ENCODE measurements at places on chromosomes 3 and 15. TPM values are rescaled to one million over a fixed set of nuclear protein-coding genes. Genes with fewer than 3 reads are reported as not detected.

The ERICH6 gene
- under 0.01 TPM for total RNA-seq

The GOLGA8G gene
- total RNA-seq: not detected

The CCRL2 gene
- total RNA-seq: 0.19 TPM

The GOLGA8T gene
- total RNA-seq: 0.28 TPM

The PLA2G4E gene
- not detected for total RNA-seq

The P2RY14 gene
- total RNA-seq: under 0.01 TPM

The SAMD7 gene
- total RNA-seq: not detected

The SPTBN5 gene
- total RNA-seq: 0.38 TPM

The LMOD3 gene
- total RNA-seq: 0.28 TPM

The MINDY2 gene
- total RNA-seq: 22.4 TPM

The SSR3 gene
- total RNA-seq: 793 TPM

The GADL1 gene
- under 0.01 TPM for total RNA-seq

The MGA gene
- 48.2 TPM for total RNA-seq

The ACP3 gene
- total RNA-seq: under 0.01 TPM

The OR5H2 gene
- not detected for total RNA-seq

The ARHGEF26 gene
- 1.1 TPM for total RNA-seq

The MIX23 gene
- total RNA-seq: 53.5 TPM

The GPR176 gene
- total RNA-seq: 250 TPM

The TMIE gene
- not detected for total RNA-seq

The CSTA gene
- total RNA-seq: 0.58 TPM

The AADAC gene
- 7.0 TPM for total RNA-seq

The NEK11 gene
- 7.6 TPM for total RNA-seq

The MEX3B gene
- 8.6 TPM for total RNA-seq

The CACNA2D2 gene
- total RNA-seq: not detected

The LRRIQ4 gene
- 0.19 TPM for total RNA-seq

The ADCY5 gene
- under 0.01 TPM for total RNA-seq

The TRH gene
- total RNA-seq: under 0.01 TPM

The SMCO1 gene
- total RNA-seq: 0.28 TPM

The TMEM266 gene
- not detected for total RNA-seq

The LRRC15 gene
- 0.19 TPM for total RNA-seq

The DAPK2 gene
- 3.9 TPM for total RNA-seq

The PRICKLE2 gene
- total RNA-seq: 27.3 TPM

The COL7A1 gene
- 9.8 TPM for total RNA-seq

The C15orf40 gene
- 8.7 TPM for total RNA-seq

The GHSR gene
- not detected for total RNA-seq

The PODXL2 gene
- total RNA-seq: 2.5 TPM

The ZNF197 gene
- total RNA-seq: 16.9 TPM

The SLC28A2 gene
- total RNA-seq: not detected

The KIF15 gene
- 19.0 TPM for total RNA-seq

The GPR156 gene
- total RNA-seq: 0.38 TPM

The SLC30A4 gene
- 11.5 TPM for total RNA-seq

The CASR gene
- total RNA-seq: not detected

The GOLGA6L7 gene
- total RNA-seq: not detected

The OR4M2 gene
- total RNA-seq: not detected

The GATA2 gene
- 0.85 TPM for total RNA-seq

The AGBL1 gene
- total RNA-seq: not detected

The SLC26A6 gene
- 12.8 TPM for total RNA-seq

The NKTR gene
- 52.4 TPM for total RNA-seq

The ZNF501 gene
- total RNA-seq: 4.5 TPM

The ABI3BP gene
- total RNA-seq: 26.6 TPM

The HHLA2 gene
- under 0.01 TPM for total RNA-seq

The PTH1R gene
- total RNA-seq: 0.38 TPM

The GOLGA8J gene
- total RNA-seq: 0.28 TPM

The STRA6 gene
- 2.5 TPM for total RNA-seq

The ACKR4 gene
- total RNA-seq: 6.8 TPM

The EPHA3 gene
- 10.1 TPM for total RNA-seq

The CSPG4 gene
- 70.7 TPM for total RNA-seq

Measured in regular cardiac myocyte (primary cell).